ENCODE measurements at places on chromosomes 7 and 10.

GRCh38 chr7:152857272-152857671 is 97.7 kb downstream of the ACTR3B start:
- DNase-seq: no peak

DNA sequence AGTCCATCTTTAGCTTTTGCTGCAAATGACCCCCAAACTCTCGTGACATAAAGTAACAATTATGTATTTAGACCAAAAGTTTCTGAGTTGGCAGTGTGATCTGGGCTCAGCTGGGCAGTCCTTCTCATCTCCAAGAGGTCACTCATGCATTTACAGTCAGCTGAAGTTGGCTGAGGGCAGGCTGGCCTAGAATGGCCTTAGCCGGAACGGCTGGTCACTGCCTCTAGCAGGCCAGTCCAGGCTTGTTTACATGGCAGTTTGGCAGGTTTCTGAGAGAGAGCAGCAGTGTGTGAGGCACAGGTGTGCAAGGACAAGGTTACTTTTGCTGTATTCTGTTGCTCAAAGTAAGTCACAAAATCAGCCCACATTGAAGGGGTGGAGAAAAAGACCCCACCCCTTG is 200.0 kb upstream of the AGK start:
- no peak for DNase-seq

DNA sequence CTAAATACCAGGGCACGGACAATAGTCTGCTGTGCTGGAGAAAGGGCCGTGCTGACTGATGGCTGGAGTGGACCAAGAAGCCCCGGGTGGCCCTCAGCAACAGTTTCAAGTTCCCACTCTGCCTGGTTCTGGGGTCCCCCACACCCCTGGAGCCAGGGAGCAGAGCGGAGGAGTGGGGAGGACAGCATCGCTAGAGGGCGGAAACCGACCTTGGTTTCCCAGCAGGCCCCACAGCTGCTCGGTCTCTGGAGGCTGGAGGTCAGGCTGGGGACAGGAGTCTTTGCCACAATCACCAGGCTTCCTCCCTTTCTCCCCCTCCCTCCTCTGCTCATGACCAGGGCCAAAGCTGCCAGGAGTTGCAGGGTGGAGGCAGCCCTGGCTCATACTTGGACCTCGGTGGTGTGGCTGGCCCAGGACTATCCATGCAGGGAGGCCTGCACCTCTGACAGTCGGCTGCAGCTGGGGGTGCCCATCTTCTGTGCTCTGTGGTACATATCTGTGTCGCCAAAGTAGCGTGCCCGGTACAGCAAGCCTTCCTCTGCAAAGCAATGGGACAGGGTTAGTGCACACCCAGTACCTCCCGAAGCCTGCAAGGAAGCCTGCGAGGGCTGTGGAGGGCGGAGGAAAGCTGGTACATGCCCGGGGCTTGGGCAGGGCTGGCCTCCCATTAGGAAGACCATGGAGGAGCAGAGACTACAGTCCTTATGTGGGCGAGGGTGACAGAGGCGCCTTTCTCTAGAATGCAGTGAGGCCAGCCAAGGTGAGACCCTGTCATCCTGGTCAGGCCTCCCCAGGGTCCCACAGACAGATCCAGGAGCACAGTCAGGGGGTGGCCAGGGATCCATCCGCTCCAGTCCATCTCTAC is 19.1 kb downstream of the DNAJB12 start:
- DNase-seq: no peak

GRCh38 chr10:73762915-73763314 is 18.7 kb downstream of the SEC24C start:
- DNase-seq: no peak

DNA sequence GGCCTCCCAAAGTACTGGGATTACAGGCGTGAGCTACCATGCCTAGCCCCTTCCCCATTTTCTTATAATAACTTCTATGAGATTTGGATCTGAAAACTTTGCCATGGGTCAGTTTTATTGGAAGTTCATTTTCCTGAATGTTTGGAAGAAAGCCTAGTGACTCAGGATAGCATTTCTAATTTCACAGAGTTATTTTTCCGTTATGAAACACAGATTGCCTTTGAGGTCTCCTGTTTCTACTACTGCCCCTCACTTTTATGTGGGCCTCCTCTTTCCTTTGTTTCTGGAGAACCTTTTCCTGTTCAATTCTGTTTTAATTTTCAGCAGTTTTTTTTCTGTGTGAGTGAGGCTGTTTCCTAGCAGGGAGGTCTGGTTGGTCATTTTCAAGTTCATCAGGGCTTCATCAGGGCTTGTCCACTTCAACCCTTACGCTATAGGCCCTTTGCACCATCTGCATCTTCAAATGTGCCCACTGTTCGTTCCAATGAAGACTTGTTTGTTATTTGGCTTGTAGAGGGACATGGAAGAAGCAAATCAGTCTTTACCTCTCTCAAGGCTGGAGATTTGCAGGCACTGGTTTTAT is 58.7 kb downstream of the BMPR1A start:
- DNase-seq: no peak

- DNase-seq: no peak
Measured at GRCh38 chr7:24971333-24972165, 8.4 kb downstream of the OSBPL3 start.

GRCh38 chr10:127410030-127410429 is 139.1 kb upstream of the NPS start:
- no peak for DNase-seq

DNA sequence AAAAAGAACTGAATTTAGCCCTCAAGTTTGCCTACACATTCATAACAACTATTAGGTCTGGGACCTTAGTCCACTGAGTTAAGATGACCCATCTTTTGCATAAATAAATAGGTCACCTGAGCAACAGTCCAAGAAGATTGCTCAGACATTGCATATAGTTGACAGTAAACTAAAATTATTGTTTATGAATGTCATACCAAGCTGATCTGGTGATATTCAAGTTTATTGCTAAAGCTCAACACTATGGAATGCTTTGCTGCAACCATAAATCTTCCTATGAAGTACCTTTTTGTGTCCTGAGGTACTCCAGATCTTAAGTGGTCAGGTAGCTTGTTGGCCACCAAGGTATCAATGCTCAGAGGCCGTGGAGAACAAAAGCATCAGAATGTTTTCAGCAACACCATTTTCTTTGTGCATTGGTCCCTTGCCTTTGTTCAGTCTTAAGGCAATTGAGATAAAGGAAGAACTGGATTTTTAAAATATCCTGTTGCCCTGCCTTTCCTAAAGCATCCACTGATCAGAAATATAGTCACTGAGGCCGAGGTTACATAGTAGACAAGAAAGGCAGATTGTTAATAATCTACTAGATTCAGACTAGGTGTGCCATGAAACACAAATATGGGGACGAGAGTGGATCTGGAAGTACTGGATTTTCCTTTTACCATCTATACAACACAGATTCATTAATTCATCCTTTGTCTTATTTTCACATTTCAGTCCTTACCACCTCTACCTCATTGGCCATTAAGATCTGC is 321.3 kb downstream of the PTEN start:
- DNase-seq: no peak

- DNase-seq: no peak
Measured at GRCh38 chr7:1813394-1814088, 143.5 kb downstream of the ELFN1 start.

DNA sequence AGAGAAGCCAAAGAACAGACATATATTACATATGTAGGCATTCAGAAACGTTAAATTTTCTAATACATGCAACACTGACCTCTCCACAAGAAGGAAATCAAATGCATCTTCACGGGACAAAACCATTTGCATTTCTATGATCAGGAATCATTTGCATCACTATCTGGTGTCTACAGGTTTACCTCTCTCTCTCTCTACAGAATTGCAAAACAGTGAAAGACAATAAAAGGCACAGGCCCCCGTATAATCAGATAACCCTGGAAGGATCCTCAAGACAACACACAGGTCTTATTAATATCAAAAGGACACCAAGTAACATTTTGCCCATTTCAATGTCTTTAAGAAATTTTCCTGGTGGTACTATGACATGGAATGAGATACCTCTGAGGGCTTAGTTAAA is 306.3 kb downstream of the GPAM start:
- no peak for DNase-seq

- no peak for DNase-seq
Measured at GRCh38 chr7:148419856-148420832, 170.4 kb upstream of the C7orf33 start.

DNA sequence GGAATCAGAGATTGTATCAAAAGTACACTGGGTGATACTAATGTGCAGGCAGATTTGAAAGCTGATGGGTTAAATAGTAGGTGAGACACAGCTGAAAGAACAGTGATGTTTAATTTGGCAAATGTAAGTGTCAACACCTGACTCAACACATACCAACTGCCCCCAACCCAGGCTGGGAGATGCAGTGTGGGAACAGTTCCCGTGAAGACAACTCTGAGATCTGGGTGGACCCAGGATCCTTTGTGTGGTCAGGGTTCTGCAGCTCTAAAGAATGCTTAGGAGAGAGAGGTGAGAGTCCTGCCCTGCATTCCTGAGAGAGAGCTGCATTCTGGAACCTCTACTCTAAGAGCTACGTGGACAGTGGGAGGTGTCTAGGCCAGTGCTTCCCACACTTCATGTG is 479.7 kb downstream of the RPS24 start:
- DNase-seq: no peak

DNA sequence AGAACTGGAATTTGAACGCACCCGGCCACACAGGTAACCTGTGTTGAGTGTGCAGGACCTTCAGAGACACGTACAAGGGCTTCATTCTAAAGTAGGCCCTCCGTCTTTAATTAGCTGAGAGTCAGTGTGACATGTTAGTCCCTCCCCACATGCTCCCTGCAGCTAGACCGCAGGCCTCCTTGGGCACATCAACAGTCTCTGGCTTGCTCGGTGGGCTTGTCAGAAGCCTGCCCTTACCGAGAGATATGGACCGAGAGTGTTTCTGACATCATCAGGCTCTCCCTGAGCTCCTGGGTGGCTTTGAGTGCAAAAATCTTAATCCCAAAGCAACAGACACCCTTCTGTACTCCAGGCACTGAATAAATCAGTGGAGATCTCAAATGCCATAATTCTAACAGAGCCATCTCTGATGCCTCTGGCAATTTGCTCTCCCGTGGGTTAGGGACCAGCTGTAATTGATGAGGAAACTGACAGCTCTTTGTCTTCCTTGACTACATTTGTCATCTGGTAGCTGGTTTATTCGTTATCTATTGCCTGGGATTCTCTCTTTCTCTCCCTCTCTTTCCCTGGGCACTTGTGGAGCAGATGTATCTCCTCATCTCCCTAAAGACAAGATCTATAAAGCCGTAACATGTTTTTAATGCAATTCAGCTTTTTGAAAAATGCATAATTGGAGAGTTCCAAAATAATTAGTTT is 850.6 kb downstream of the TYW1 start:
- no peak for DNase-seq

DNA sequence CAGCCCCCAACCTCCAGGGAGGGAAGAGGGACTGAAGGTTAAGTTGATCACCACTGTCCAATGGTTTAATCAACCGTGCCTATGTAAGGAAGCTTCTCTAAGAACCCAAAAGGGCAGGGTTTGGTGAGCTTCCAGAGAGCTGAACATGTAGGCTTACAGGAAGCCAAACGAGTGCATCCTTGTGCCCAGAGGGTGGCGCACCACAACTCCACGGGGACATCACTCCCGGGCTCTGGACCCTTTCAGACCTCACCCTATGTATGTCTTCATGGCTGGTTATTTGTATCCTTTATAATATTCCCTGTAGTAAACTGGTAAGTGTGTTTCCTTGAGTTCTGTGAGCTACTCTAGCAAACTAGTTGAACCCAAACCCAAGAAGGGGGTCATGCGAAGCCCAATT is 11.5 kb upstream of the NFKB2 start:
- DNase-seq: no peak

DNA sequence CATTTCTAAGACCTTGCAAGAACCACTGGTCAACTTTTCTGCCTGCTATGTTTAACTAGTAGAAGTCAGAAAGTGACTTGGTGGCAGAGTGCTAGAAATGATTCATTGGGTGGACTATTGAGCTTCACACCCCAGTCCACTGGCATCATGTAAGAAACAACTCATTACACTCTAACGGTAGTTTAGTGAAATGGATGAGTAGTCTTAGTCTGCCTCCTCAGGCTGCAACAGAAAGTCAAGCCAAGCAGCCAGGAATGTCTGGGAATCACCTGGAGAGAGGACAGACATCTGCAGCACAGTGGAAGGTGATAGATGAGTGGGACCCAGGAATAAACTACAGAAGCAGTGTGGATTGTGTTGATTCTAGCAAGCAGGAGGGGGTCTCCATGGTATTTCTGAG is 125.4 kb downstream of the AUTS2 start:
- DNase-seq: no peak

DNA sequence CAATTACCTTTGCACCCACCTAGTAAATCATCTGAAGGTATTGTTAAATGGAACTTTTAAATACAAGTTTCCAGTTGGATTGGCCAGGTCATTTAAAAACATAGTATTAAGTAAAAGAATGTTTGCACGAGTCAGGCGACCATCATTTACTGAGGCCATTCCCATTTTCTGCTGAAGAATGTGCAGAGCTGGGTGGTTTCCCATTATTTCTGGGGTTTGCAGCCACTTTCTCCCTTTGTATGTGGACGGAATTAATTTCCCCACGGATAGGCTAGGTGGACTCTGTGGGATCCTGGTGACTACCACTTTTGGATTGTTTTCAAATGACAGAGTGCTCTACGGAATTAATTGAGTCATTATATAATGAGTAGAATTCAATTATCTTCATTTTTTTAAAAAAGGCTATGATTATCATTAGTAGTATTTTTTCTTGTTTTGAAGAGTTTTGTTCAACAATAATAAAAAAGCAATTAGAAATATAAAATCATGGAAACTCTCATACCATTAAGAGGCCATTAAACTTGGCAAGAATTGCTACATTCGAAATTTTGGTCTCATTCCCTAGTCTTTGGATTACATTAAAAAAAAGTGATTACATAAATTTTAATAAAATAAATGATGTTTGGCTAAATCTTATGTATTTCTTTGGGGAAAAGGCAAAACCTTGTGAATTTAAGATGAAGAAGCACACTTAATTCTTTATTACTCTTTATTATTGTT is 120.4 kb upstream of the FZD8 start:
- no peak for DNase-seq

DNA sequence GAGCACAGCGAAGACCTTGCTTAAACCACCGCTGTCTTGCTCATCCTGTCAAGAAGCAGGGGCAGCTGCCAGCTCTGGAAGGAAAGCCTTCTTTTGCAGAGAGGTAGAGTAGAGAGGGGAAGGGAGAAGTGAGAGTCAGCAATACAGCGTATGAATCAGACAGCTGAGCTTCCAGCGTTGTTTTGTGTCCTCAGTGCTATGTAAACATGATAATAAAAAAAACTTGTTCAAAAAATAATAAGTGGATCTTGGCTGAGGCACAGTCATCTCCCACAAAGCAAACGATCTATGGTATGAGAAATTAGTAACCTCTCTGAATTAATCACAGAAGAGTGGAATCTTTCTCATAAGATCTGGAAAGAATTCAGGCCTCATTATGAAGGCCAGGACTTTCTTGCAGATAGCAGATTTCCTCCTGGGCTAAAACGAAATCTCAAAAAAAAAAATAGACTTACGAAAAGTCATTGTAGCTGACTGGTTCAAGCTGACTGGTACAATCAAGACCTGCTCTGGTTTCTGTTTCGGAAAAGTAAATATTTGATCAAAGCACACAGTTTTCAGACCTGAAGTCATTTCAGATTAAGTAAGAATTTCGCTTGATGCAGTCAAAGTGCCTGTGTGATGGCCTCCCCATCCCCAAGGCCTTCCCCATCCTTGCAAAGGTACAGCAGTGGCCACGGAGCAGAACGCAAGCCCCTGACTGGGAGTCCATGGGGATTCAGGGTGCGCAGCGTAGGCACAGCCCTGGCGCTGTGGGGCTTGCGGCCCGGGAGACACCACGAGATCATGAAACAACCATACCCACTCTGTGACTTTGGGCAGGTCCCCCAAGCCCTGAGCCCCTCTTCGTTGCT is 29.4 kb downstream of the CHST15 start:
- DNase-seq: no peak

- DNase-seq: no peak
Measured at GRCh38 chr10:72088889-72089575, 681 bp upstream of the SPOCK2 start.
